ENCODE measurements at places on chromosomes 5 and 9.

- DNase-seq: no peak
Observed at GRCh38 chr5:57896576-57896975, 414.0 kb upstream of the ACTBL2 start.

- no peak for DNase-seq
Observed at GRCh38 chr5:101608322-101608721, 687.8 kb downstream of the SLCO4C1 start.

GRCh38 chr9:84139296-84140070 lies 158.9 kb downstream of the RMI1 start:
- DNase-seq: no peak

GRCh38 chr9:2839040-2839439 lies 4.9 kb downstream of the PUM3 start:
- DNase-seq: no peak

GRCh38 chr9:100027543-100027942 lies 71.3 kb downstream of the ERP44 start:
- DNase-seq: no peak

DNA sequence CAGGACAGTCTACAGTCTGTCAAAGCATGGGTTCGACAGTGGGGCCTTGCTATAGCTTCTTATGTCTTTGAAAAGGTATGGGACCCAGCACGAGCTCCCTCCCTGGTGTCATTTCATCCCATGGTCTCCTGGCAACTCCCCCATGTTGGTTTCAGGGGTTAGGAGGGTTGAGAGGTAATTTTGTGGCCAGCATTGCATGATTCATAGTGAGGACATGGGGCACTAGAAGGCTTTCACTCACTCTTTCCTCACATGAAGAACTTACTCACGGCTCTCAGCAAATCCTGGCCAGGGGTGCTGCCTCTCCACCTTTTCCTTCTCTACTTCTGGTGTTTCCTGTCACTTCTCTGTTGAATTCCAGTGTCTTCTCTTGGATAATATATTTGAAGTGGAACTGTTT lies 134.7 kb upstream of the TNPO1 start:
- no peak for DNase-seq

DNA sequence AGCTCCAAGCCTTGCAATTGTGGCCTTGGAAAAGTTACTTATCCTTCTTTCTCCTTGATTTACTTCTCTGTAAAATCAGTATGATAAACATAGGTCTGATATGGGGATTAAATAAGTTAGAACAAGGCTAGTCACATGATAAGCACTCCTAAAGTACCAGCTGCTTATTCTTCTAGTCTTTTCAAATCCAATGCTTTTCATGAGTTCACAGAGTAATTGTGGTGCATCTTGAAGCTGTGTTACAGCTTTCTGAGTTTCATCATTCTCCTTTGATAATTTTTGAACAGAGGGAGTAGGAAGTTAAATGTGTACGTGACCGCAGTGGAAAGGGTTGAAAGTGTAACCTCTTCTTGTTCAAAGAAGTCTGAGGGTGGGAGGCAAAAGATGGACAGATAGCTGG lies 38.8 kb upstream of the CCDC112 start:
- DNase-seq: no peak

DNA sequence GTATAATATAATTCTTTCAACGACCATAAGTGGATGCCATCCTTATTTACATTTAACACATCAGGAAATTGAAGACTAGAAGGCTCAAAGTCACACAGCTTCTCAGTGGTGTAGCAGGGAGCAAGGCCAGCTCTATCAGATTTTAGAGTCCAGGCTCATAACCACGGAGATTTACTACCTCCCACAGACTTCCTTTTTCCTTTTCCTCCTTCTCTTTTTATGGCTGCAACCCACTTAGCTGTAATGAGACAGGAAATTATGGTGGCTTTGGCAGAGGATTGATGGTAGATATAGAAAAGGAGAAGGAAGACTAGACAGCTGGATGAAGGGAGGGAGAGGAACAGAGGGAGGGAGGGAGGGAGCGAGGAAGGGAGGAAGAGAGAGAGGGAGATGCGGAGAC lies 47.4 kb downstream of the SPEF2 start:
- DNase-seq: no peak

GRCh38 chr9:109627042-109627441 lies 128.9 kb upstream of the PTPN3 start:
- DNase-seq: no peak

GRCh38 chr5:75734913-75735789 lies 17.9 kb upstream of the POC5 start:
- no peak for DNase-seq

DNA sequence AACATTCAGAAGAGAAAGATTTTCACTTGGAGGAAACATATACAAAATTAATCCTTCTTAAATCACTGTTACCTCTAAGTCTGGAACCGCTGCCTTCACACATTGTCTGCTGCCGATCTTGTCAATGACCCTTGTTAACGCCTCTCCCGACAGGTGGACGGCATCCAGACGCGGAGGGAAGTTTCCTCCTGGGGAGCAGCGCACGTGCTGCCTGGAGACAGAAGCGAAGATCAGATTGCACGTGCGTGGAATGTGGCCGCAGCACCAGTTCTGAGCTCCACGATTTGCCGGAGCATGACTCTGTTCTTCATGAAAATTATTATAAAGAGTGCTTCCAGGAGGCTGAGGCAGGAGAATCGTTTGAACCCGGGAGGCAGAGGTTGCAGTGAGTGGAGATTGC lies 183.6 kb upstream of the IRX4 start:
- DNase-seq: no peak

GRCh38 chr9:17484906-17485305 lies 94.0 kb upstream of the SH3GL2 start:
- DNase-seq: no peak

DNA sequence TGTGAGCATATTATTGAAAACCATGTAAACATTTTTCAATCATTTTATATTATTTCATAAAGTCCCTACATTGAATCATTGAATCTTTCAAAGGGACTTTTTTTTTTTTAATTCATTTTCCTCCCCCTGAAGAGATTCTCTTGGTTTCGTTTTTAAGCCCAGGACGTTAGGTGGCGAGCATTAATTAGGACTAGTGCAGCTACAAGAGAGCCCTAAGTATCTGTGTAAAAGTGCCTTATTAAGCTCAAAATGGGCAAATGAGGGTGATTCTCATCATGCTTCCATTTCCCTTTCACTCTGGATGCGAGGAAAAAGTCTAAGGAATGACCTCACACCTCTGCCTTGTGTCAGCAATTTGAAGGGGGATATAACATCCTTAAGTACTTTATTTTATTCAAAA lies 517.9 kb upstream of the ITGA1 start:
- DNase-seq: no peak

DNA sequence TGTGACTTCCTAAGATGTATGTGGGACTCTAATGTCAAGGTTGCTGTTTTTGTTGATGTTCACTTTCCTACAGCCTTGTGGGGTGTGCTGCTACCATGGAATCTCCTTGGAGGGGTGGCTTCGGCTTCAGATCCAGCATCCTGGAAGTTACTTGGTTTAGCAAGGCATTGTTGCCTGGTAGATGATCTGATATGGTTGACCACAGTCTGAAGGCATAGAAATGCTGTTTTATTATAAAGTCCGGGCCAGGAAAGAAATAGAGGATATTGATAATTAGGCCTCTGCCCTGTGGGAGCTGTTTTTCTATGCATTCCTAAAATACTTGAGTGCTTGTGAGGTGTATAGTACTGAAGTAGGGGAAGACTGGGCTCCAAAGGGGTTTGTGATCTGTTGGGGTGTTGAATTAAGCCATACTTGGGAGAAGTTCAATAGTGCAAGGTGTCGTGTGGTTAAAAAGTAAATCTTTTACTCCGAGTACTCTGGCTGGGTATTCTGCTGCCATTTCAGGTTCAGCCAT lies 27.3 kb upstream of the CREBRF start:
- DNase-seq: no peak

- peak; percentile 67 for DNase-seq
Observed at GRCh38 chr9:116156621-116157314, 3.2 kb downstream of the PAPPA start.

GRCh38 chr5:53008751-53009150 lies 19.6 kb downstream of the ITGA2 start:
- no peak for DNase-seq

DNA sequence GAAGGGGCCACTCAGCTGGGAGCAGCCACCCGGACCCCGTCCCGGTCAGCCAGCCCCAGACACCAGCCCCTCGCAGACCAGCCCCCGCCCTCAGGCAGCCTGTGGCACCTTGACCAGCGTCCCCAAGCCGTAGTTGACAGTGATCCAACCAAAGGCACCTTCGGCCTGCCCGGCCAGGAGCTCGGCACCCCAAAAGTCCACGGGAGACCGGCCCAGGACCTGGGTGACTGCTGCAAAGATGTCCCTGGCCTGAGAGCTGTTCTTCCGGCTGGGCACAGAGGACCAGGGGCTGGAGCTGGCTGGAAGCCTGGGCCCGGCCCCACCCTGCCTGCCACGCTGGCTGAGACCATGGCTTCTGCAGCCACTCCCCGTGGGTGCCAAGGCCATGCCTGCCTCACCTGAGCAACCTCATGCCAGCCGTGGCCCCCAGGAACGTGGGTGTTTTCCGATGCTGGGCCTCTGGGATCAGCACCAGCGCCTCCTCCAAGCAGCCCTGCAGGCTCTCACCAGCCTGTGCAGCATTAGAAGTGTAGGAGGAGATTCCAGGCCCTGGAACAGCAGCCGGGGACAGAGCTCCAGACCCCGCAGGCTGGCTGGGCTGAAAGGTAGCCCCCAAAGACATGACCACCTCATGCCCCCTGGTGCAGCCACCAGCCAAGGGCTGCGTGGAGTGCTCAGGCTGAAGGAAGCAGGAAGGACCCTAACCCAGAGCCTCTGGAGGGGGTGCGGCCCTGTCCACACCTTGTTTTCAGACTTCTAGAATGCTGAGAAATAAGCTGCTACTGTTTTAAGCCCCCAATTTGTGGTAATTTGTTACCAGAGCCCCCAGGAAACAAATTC lies 4.2 kb downstream of the ENTPD8 start:
- DNase-seq: no peak

DNA sequence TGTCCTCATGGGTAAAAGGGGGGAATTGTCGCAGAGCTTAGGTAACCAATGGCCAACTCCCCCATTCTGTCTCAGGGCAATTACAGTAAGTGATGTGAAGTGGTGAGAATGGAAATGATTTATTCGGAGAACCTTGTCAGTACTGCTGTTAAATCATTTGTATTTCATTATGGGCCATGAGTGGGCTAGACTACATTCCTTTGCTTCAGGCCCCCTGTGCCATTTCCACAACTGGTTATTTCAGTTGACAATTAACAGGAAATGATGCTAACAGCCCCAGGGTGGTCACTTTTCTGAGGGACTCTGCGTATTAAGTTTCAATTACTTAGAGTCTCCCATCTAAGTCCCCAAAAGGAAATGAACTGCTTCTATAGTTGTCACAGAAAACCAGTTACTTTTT lies 653.7 kb downstream of the CCDC171 start:
- DNase-seq: no peak

- no peak for DNase-seq
Observed at GRCh38 chr5:54520940-54521339, 3.4 kb downstream of the SNX18 start.

DNA sequence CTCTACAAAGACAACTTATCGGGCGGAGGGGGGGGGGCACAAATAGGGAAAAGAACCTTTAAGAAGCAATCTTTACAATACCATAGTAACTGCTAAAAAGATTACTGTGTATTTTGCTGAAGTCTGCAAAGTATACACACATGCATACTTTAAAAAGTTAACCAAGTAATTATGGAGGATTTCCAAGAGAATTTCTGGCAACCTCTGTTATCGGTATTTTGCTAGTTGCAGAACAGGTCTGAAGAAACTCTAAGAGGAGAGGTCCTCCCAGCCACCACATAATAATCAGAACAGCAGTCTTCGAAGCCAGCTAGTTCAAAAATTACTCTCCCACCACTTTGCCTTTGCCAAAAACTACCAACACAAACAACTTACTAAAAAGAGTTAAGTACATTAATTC lies 56.1 kb downstream of the UBAP2 start:
- no peak for DNase-seq

- DNase-seq: no peak
Observed at GRCh38 chr5:81203729-81204128, 29.4 kb upstream of the CKMT2 start.

DNA sequence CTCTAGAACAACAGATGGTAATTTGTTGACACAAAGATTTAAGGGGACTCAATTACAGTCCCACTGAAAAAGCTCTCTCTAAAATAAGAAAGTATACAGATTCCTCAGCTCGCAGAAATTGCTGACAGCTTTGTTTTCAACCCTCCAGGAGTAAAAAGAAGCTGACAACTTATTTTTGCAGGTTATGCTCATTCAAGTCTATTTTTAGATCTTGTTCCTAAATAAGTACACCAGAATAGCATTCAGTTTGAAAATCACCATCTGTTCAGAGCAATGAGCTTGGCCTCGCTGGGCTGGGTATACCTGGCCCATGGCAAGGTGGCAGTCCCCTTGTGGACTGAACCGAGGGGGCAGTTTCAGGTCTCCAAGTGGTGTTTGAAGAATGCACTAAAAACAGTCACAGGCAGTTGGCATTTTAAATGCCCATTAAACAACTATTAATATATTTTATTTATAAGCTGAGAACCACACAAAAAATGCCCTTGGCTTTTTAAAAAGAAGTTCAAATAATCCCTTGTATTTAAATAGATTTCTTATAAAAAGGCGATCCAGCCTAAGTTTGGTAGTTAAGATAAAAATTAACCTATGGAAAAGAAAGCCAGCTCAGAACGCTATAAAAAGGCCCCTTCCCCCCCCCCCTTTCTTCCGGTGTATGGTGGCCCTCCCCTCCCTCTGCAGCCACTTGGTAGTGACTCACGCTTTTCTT lies 169.2 kb downstream of the AUH start:
- peak; percentile 37 for DNase-seq

DNA sequence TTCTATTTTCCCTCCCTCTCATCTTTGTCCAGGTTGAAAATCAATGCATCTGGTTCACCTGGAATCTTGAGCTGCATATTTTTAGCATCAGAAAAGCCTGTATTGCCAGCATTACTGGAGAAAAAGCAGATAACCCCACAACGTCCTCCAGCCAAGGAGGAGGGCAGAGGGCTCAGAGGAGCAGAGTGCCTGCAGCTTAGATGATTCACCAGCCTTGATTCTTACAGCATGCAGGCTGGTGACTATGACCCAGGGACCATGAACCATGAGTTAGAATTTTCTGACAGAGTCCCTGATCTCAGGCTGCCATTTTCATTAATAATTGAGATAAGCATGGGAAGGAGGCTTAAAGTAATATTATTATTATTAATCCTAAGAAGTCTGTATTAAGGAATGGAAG lies 278.2 kb downstream of the BRINP1 start:
- no peak for DNase-seq

GRCh38 chr9:95907794-95908193 lies 32.3 kb downstream of the ERCC6L2 start:
- no peak for DNase-seq

Data from ureter (tissue), 1 donor.